Fibroblast of skin of abdomen (primary cell): ENCODE measurements at places on chromosomes 2 and 18.
A peak's percentile ranks its signal among the peaks of the same experiment; 100 is the strongest.

- DNase-seq, result no peak
These were observed 32.6 kb upstream of the GPR39 start for GRCh38 chr2:132383956-132384355.

DNA sequence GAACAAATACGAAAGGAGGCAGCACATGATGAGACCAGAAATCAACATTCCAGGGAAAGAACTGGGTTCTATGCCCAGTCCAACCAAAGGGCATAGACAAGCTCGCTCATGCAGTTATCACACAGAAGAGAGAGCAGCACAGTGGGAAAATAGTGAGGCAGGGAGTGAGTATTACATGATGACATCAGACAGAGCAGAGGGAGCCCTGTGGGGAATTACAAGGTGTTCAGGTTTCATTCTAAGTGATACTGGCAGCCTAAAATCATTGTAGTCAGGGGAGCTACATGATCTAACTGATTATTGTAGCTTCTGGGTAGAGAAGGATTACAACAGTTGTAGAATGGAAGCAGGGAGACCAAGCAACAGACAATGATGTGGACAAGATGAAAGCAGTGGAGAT is 658.5 kb downstream of the ARHGAP15 start:
- no peak for DNase-seq

GRCh38 chr2:134718023-134718816 is 580 bp downstream of the TMEM163 start:
- no peak for DNase-seq

DNA sequence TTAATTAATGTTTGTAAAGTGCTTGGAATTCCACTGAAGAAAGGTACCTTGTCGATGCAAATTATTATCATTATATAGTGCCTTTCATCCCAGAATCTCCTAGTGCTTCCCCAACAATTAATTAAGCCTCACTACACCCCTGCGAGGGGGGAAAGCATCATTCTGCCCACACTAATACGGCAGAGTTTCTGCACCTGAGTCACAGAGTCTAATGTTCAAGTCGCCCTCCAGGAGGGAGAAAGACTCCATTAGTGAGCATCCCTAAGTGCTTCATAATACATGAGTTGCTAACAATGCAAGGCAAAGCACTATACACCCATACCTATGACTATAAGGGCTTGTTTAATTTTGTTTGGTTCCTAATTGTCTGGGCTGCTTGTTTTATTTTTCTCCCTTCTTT is 25.4 kb upstream of the NRP2 start:
- DNase-seq, result no peak

GRCh38 chr18:49694402-49694801 is 118.9 kb downstream of the ACAA2 start:
- DNase-seq, result no peak

GRCh38 chr2:216274194-216274840 is 98.0 kb downstream of the MARCHF4 start:
- DNase-seq, result no peak

- no peak for DNase-seq
These were observed 125.5 kb upstream of the SPRED2 start for GRCh38 chr2:65557616-65558573.

GRCh38 chr2:215920244-215921100 is 92.9 kb downstream of the MREG start:
- DNase-seq, result peak; percentile 81

GRCh38 chr2:120887320-120887697 is 151.6 kb downstream of the GLI2 start:
- DNase-seq, result peak; percentile 48

DNA sequence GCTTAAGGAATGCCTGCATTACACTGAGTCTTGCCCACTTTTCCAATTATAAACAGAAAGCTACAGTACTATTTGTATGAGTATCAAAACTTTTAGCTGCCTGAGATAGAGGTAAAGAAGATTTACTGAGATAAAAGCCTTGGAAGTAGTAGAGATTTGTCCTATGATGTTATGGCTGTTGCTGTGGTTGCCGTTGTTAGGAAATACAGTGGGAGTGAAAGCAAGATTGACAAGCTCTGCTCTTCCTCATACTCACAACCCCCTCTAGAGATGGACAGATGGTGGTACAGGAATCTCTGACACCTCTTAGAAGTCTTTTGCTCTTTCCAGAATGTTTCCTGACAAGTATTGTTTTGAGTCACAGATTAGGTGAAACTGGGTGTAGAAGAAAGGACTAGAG is 242.5 kb downstream of the RPIA start:
- no peak for DNase-seq

DNA sequence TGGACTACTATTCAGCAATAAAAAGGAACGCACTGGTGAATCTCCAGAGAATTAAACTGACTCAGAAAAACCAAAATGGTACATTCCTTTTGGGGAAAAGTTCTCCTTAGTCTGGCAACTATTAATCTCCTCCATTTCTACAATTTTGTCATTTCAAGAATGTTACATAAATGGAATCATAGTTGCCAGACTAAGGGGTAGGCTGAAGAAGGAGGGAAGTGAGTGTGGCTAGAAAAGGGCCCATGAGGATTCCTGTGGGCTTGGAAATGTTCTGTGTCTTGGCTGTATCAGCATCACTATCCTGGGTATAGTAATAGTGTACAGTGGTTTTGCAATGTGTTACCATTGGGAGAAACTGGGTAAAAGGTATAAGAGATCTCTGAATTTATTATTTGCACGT is 72.4 kb downstream of the ZAP70 start:
- no peak for DNase-seq

DNA sequence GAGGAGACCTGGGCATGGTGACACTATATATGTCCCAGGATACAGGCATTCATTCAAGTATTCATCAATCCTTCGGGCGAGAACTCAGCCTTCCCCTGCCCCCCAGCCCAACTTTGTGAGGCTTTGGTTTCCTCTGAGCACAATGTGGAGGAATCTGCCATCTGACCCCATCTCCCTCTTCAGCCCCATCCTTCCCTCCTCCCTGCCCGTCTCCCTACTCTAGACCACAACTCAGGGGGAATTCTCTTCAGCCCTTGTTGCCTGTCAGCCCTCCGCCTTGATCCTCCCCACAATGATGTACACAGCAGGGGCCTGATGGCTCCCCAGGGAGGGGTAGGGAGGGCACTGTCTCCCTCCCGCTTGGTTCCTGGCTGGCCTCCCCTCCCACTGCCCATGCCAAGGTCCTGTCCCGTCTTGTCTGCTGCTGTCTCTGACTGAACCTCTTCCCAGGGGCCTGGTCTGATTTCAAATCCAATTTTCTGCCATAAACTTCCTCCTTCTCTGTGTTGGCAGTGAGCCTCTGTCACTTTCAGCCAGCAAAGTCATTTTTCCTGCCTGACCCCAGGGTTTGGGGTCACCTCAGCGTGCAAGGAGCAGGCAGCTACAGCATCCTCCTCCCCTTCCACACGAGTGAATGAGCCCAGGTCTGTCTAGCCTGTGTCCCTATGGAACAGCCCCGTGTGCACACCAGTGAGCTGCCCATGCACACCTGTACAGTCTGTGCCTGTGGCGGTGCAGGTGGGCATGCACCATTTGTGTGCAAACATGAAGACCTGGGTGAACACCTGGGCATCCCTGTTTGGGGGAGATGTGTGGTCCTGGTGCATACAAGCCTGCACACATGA is 197.3 kb downstream of the CELF4 start:
- no peak for DNase-seq

DNA sequence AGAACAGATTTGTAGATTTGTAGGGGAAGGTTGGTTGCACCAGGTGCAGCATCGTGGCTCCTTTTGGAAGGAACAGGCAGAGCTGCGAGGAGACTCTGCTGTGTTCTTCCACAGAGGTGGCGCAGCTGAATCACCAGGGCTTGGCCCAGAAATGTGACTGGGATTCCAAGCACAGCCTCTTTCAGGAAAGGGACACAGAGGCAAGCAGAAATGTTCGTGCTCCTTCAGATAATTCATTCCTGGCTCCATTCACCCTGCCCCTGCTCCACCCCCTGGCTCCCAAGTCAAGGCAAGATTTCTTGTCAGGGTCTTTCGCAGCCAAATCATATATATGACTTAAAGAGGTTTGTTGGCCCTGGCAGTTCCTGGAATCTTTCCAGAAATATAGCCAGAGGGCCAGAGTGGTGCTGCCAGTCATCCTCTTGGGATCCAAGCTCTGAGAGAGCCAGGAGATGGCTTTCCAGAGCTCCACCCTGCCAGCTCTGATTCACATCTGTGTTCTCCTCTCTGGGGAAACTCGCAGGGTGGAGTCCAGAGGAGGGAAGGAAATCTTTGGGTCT is 203.9 kb upstream of the TANK start:
- DNase-seq, result no peak

DNA sequence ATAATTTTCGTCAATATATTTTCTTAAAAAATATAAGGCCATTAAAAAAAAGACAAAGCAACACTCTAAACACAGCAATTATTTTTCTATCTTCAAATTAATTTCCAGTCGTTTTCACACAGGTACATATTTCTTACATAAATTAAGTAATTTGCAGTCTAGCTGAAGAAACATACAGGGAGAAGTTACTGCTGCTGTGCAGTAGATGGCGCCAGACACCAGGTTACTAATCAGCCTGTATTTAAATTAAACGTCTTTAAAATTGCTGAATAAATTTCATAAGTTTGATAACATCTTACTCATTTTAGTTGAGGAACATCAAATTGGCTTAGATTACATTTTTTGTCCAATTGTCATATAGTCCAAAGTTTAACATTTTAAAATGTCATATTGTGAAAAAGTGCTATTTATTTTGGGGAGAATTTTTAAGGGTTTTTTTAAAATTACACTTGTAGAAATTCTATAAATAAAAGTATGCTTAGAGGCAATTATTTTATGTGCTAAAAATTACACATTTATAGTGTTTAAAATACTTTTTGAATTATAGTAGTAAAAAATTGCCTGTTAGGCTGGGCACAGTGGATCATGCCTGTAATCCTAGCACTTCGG is 88.4 kb downstream of the PMAIP1 start:
- peak; percentile 52 for DNase-seq

DNA sequence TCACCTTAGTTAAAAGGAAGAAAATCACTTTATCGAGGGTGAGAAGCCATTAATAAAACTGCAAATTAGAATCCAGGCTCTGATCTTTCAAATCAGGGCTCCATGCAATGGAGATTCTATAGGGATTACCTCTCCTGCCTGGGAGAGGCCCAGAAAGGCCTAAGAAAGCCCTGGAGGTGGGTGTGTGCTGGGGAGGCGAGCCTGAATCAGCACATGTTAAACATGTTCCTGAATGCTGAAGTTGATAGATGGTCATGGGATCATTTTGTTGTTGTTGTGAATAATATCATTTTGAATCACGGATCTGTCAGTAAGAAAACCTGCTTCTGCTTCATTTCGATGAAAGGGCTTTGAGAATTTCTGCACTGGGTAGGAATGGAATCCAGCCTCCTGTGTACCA is 254.3 kb downstream of the ACKR3 start:
- DNase-seq, result no peak

DNA sequence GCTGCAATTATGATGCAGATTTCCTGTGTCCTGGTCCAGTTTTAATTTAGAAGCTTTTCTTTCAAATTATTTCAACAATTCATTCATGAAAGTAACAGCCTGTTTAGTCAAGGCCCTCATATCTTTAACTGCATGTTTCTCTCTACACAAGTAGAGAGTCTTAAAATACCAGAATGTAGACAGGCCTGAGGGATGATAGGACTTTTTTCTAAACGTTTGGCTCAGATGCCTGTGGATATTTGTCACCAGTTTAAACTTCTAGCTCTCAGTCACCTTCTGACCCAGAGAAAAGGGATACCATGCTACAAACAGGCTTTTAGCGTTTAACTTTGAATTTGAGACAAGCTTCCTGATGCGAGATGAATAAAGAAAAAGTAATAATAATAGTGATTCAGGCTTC is 15.7 kb downstream of the COL5A2 start:
- peak; percentile 76 for DNase-seq

- DNase-seq, result no peak
These were observed 126.5 kb downstream of the GALR1 start for GRCh38 chr18:77376043-77376732.

DNA sequence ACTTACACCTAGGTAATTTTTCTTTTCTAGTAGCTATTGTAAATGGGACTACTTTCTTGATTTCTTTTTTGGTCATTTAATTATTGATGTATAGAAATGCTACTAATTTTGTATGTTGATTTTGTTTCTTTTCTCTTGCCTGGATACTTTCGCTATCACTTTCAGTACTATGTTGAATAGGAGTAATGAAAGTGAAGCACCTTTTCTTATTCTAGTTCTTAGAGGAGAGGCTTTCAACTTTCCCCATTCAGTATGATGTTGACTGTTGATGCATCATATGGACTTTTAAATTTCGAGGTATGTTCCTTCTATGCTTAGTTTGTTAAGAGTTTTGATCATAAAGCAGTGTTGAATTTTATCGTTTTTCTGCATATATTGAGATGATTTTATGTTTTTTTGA is 142.5 kb downstream of the CDH19 start:
- DNase-seq, result no peak

DNA sequence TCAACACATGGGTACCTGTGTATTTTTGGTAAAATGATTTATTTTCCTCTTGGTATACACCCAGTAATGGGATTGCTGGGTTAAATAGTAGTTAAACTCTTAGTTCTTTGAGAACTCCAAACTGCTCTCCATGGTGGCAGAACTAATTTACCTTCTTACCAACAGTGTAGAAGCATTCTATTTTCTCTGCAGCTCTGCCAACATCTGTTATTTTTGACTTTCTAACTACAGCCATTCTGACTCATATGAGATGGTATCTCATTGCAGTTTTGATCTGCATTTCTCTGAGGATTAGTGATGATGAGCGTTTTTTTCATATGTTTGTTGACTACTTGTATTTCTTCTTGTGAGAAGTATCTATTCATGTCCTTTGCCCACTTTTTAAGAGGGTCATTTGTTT is 180.6 kb downstream of the FSIP2 start:
- DNase-seq, result peak; percentile 24

- no peak for DNase-seq
These were observed 49.8 kb downstream of the PMS1 start for GRCh38 chr2:189834059-189834458.

DNA sequence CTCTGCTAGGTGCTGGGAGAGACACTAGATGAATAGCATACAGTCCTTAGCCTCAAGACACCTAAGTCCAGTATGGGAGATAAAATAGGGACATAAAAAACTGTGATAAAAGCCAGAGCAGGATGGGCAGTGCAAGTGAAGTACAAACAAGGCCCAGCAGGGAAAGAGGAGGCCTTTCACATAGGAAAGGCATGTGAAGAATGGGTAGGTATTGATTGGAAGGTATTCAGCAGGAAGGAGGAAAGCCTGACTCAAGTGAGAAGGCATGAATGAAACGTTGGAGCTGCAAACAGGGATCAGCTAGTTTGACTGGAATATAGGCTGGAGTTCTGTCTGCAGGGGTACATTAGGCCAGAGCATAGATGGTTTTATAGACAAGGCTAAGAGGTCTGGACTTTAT is 11.0 kb upstream of the CXCR4 start:
- DNase-seq, result no peak

GRCh38 chr2:24568551-24568950 is 77.5 kb downstream of the NCOA1 start:
- no peak for DNase-seq

DNA sequence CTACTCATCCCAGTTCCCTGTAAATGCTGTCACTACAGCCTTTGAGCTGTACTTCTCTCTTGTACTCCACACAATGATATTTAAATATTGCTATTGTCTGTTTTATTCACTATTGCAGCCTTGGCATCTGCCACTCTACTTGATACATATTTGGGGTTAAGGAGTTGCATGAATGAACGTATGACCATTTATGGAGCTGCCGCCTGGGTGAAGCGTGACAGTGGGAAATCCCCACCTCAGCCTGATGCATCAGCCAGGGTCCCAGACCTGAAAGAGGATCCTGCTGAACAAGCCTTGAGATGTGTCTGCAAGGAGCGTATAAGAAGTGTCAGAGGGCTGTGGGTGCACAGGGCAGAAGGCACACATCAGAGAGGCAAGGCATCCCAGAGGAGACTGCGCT is 39.1 kb downstream of the MRPL35 start:
- no peak for DNase-seq

GRCh38 chr2:34907812-34908211 is 1308.7 kb upstream of the FAM98A start:
- DNase-seq, result no peak
